Activated naive CD4-positive, alpha-beta T cell treated with Interleukin-2 at 50 U/mL for 16 hours (primary cell): ENCODE measurements at places on chromosomes 13 and 19.

DNA sequence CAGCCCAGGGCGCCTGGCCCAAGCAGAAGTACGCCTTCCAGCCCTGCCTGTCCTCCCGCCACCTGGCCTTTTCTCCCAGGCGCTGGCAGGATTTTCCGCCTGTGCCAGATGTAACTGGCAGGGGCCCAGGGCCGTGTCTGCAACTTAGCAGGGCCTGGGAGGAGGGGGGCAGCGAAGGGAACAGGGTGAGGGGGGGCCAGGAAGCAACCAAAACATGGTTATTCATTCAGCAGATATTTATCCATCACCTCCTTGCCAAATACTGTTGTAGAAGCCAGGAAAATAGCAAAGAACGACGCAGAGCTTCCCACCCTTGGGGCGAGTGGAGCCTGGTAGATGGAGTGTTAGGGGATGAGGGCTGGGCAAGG, 5.6 kb downstream of the TLE6 start:
- no peak for DNase-seq

DNA sequence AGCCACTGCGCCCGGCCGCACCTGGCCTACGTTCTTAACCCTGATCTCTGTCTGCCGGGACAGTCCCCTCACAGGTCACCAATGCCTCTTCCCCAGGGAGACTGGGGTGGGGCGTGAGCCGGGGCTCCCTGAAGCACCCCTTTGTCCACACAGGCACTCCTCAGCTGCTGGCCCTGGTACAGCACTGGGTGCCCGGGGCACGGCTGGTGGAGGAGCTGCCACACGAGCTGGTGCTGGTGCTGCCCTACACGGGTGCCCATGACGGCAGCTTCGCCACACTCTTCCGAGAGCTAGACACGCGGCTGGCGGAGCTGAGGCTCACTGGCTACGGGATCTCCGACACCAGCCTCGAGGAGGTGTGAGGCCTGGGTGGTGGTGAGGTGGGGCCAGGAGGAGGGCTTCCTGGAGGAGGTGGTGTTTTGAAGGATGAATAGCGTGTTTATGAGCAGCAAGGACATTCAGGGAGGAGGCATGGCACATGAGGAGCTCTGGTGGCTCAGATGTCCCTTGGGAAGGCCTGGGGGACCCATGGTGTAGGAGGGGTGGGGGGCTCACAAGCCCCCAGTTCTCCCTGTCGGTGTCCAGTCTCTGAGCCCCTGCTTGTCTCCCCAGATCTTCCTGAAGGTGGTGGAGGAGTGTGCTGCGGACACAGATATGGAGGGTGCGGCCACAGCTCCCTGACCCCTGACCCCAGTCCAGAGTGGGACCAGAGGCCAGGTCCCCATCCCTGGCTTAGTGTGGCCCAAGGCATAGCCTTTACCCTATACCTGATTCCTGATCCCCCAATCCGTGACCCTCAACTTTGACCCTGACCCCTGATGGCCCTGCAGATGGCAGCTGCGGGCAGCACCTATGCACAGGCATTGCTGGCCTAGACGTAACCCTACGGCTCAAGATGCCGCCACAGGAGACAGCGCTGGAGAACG, 13.5 kb upstream of the ARHGAP45 start:
- DNase-seq, result no peak

DNA sequence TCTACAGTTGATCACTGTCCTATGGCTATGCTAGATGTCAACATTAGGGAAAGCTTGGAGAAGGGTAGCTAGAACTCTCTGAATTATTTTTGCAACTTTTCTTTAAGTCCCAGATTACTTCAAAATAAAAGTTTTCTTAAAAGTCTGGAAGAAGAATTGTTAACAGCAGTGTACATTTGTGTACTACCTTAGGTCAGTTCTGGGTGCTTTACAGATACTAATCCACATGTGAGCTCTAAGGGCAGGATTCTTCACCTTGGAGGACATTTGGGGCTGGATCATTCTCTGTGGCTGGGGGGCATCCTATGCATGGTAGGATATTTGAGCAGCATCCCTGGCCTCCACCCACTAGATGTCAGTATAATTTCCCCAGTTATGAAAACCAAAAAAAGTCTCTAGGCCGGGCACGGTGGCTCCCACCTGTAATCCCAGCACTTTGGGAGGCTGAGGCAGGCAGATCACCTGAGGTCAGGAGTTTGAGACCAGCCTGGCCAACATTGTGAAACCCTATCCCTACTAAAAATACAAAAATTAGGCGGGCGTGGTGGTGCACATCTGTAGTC, 2.8 kb downstream of the BRME1 start:
- peak; percentile 36 for DNase-seq

- no peak for DNase-seq
These were observed 20.9 kb downstream of the SIN3B start for GRCh38 chr19:16850133-16850532.

GRCh38 chr13:23599083-23599925, 29.1 kb downstream of the TNFRSF19 start:
- no peak for DNase-seq

- DNase-seq, result no peak
These were observed 33.9 kb downstream of the SPATA13 start for GRCh38 chr13:24194447-24194846.

GRCh38 chr13:67855741-67856238, 625.7 kb upstream of the PCDH9 start:
- no peak for DNase-seq

DNA sequence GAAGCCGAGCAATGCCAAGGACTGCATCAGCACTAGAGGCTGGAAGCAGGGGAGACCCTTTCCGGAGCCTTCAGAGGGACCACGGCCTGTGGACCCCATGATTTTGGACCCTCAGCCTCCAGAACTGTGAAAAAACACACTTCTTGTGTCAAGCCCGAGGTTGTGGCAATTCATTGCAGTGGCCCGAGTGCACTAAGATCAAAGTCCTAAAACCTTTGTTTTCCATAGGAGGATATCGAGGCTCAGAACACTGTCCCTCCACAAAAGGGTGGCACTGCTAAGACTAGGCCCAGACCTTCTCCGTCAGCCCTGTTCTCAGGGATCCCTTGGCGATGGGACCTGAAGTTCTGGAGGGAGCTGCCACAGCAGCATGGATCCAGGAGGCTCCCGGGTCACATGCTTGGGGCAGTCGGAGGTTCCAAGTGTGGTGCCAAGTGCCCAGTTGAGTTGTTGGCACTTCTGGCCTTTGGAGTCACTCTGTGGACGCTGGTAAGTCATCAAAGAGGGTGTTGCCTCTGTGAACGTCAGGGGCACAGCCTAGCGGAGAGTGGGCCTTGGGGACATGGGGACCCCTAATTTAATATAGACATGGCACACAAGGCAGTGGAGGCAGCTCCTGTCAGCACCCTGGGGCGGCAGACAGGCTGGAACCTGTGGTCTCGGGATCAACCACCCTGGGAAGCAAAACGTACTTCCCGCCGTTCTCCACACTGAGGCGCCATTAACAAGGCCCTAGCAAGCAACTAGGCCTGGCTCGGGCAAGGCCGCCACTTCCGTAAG, 199.2 kb downstream of the COL4A1 start:
- DNase-seq, result no peak
